ENCODE measurements at places on chromosomes 13 and 19.

DNA sequence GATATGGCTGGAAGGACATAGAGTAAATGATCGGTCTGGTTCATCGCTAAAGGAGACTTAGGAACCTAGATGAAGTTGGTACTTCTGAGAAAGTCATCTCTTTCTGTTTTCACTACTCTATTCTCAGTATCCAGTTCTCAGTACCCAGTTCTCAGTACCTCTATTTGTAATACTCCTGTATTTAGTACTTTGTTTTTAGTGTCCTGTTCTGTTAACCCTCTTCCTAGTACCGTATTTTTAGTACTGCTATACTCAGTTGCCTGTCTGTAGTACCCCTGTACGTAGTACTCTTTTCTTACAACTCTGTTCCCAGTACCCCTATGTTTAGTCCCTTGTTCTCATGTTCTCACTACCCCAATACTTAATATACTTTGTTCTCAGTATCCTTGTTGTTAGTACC, 1.2 kb downstream of the RFXAP start:
- DNase-seq, result no peak

DNA sequence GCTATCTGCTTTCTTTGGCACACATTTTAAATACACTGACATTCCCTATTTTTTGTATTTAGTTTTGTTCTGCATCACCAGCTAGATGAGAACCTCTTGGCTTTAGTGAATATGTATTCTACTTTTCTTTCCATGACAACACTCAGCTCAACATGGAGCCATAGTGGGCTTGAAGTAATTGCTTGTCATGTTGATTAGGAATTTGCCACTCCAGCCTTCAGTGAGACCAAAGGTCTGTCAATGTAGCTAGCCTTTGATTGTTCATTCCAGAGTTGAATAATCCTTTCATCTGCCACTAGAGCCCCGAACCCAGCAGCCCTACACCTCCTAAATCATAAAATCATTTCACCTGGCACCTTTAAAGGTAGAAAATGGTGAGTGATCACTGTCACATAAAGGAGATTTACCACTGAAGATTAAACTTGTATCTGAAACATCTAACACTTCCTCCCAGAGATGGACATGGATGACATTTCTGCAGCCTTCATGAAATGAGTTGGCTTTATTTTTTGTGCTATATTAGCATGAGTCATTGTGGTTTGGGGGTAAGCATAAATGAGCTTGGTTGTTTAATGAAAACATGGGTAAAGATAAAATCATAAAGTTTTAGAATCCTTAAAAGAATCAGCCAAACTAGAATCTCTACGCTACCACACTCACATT, 29.2 kb upstream of the GARRE1 start:
- no peak for DNase-seq

DNA sequence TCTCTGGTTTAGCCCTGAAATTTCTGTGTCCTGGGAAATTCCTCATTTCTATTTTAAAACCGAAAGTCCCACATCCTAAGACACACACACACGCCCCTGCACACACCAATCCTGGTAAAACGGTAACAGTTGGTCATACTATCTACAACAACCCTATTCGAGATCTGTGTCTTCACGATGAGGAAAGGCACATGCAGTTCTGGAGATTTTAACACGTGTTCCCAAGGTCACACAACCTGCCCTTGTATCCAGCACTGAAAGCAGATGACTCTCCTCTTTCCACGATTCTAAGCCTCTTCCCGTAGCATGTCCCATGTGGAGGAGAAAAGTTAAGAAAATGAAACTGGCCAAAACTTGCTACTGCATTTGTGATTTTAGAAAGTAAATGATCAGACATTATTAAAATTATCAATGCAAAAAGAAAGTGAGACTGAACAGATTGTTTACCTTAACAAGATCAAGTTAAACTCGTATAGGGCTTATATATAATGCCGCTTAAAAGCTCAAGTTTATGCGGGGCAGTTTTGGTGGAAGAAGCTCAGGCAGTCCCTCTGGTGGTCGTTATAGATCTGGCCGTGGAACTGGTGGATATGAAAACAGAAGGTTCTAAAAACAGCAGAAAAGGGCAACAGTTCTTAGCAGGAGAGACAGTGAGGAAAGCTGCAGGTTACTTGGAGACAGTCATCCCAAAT, 32.7 kb downstream of the VSTM1 start:
- no peak for DNase-seq

- DNase-seq, result no peak
These were observed 28.4 kb downstream of the KDM4B start for GRCh38 chr19:4997297-4997696.

- DNase-seq, result no peak
These were observed 11.7 kb downstream of the NOP53 start for GRCh38 chr19:47756953-47757608.

All from BE2C (cell line).